ENCODE measurements at places on chromosomes 6 and 20. TPM values are rescaled to one million over a fixed set of nuclear protein-coding genes. Genes with fewer than 3 reads are reported as not detected.

DNA sequence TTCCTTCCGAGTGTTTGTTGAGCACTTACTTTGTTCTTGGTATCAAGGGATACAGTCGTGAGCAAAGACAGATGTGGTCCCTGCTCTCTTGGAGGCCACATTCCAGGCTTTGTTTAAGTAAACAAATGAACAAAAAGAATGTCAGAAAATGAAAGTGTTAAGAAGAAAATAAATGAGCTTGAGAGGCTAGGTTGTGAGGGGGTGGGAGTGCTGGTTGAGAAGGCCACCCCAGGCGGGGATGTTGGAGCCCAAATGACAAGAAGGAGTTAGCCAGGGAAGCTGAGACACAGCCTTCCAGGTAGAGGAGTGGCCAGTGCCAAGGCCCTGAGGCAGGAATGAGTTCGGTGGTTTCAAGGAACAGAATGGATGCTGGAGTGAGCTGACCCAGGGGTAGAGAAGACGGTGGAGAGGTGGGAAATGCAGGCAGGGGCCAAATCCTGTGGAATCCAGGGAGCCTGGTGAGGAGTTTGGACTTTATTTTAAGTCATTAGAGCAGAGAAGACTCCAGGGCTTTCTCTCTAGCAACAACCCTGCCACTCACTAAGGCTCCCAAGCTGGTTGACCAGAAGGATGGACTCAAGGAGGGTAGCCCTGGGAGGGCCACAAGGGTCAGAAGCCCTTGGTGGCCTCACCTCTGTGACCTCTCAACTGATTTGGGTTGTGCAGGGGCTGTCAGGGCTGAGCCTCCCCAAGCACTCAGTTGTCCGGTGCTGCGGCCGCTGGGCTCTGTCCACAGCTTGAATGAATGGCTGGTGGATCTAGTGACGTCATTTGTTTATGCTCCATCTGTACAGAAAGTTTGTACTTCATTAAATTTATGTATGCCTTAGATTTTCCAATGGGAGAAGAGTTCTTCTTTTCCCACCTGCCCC is 66.0 kb upstream of the STX16 start:
- DNase-seq, result no peak

DNA sequence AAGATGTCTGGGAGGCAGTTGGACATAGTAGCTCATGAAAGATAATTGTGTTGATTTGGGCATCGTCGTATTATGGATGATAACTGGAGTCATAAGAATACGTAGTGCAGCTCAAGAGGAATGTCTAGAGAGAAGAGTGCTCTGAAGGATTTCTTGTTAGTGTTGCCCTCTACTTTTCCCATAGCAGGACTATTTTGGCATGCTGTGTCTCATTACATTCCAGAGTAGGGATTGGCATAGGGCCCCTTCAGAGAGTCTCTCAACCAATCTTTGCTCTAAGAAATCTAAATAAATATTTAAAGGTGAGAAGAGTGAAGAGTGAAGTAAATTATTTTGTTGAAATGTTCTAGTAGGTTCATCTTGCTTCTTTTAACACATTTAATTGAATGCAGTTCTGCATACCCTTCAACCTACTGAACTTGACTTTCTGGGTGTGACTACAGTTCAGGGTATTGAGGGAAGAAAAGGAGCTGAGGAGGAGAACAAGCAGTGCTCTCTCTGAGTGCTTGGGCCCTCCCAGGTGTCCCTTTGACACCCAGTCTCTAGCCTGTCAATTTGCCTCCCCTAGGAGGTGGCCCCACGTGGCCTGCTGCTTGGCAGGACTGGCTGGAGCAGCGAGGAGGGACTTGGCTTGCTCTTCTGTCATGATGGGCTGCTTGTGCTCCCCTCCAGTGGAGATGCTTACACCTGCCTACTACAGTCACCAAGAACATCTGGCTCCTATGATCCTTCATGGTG is 33.3 kb downstream of the SOBP start:
- no peak for DNase-seq

- no peak for DNase-seq
Observed at GRCh38 chr20:51610111-51610510, 67.6 kb upstream of the NFATC2 start.

- no peak for DNase-seq
Observed at GRCh38 chr6:48199499-48199898, 88.5 kb upstream of the PTCHD4 start.

RHAG gene
- total RNA-seq, result not detected

DNA sequence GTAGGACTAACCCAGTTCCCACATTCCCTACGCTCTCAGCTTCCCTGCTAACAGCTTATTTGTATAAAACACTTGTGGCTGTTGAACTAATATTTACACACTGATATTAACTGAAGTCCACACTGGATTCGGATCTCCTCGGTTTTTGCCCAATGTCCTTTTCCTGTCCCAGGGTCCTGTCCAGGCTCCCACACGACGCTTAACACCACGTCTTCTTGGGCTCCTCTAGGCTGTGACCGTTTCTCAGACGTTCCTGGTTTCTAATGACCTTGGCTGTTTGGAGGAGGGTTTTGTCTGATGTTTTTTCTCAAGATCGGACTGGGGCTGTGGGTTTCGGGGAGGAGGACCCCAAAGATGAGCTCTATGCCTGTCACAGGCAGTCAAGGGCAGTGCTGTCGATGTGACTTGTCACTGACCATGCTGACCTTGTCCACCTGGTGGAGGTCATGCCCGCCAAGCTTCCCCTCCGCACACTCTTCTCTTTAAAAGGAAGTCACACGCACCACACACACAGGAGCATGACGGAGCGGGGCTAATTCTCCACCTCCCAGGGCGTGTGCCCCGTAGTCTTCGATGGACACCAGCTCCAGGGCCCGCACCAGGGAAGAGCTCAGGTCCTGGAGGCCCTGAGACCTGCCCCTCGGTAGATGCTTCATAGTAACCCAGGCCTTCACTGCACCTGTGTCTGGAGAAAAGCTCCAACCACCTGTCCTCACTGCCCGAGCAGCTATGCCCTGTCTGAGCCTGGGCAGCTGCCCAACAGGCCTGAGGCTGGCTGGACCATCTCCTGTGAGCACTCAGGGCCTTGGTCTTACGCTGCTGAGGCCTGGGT is 72.0 kb downstream of the TTLL2 start:
- DNase-seq, result no peak

KPNA5 gene
- total RNA-seq, result 14.3 TPM

DNA sequence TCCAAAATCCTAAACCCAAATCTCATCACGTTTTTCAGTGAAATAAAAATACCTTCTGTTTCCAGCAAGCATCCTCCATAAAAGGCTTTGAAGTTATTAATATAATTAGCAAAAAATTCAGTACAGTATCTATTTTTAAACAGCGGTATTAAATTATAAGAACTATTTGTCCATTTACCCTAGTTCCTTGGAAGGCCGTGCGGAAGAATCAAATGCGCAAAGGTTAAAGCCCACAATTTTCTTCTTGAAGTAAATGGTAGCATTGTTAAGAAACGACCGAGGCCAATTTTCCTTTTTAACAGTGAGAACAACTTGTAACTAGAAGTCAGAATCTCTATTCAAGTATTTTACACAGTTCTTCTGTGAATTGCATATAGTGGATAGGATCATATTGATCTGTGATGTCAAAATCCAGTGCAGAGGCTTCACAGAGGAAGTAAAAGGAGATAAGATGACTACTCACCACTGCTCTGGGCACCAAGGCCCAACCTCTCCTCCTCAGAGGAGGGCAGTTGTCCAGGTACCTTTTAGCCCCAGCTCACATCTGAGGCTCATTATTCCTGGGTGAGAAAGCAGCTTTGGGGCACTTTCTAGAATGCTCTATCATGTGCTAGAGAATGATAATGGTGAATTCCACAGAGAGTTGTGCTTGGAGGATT is 36.3 kb downstream of the TNFAIP3 start:
- DNase-seq, result no peak

BPI gene
- not detected for total RNA-seq

DNA sequence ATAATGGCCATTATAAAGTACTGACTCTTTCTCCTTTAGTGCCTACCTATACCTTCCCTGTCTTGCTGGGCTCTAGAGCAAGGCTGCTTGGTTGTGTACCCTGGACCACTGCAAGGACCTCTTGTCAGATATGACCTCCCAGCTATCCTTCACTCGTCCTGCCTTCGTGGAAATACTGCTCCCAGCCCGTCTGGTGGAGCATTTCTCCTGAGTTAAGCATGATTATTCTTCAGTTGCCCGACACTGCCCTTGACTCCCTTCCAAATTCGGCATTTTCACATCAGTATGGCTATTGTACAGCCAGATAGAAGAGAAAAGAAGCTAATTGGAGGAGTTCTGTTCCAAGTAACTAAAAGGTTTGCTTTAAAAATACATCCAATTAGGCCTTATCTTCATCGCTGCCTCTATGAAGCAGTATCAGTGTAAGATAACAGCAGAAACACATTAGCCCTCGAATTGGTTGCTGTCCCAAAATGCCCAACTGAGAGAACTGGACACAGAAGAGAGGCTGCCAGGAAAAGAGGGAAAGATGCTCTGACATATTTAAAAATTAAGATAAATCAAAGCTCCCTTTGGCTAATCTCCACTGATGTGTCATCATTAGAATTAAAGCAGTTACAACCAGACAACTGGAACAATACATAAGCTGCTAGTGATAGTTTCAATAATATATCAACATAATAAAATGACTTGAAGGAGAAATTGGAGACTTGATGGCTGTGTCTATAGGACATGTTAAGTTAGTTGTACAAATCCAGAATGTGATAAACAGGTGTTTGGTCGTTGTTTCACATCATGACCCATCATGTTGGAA is 54.4 kb downstream of the OPRM1 start:
- no peak for DNase-seq

GRCh38 chr20:50305636-50306477 is 115.2 kb downstream of the CEBPB start:
- DNase-seq, result no peak

DNA sequence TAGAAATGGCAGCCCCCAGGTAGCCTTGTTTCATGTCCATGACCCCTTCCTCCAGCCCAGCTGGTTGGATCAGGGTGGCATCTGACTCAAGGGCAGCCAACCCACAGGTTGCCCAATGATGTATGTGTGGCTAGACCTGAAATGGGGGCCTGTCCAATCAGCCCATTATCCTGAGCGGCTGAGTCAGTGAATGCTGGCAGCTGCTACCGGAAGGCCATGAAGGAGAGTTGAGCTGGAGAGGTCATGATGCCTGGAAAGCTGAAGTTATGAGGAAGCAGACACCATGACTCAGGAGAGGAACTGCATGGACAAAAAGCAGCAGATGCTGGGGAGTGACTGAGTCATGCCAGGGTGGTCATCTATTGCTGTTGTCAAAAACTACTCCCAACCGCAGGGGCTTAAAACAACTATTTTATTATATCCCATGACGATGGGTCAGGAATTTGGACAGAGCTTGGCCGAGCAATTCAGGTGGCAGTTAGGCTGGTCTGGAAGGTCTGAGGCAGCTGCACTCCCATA is 67.3 kb downstream of the MDGA1 start:
- no peak for DNase-seq

All from breast epithelium (tissue), 4 donors.